ENCODE measurements at places on chromosomes 16 and 17. TPM values are rescaled to one million over a fixed set of nuclear protein-coding genes. Genes with fewer than 3 reads are reported as not detected.

Gene PMP22
- 0.22 TPM for total RNA-seq

Gene NHERF2
- 3.7 TPM for total RNA-seq

Gene IKZF3
- 43.9 TPM for total RNA-seq

Gene MT1E
- 67.1 TPM for total RNA-seq

Gene C16orf86
- 1.3 TPM for total RNA-seq

Gene CEMP1
- total RNA-seq = not detected

Gene NOD2
- 1.2 TPM for total RNA-seq

Gene EVI2B
- 16.5 TPM for total RNA-seq

Gene ANKRD40CL
- total RNA-seq = not detected

Gene KRTAP4-3
- total RNA-seq = not detected

- DNase-seq = no peak
Measured at GRCh38 chr17:31695456-31696090, 163.5 kb downstream of the COPRS start.

DNA sequence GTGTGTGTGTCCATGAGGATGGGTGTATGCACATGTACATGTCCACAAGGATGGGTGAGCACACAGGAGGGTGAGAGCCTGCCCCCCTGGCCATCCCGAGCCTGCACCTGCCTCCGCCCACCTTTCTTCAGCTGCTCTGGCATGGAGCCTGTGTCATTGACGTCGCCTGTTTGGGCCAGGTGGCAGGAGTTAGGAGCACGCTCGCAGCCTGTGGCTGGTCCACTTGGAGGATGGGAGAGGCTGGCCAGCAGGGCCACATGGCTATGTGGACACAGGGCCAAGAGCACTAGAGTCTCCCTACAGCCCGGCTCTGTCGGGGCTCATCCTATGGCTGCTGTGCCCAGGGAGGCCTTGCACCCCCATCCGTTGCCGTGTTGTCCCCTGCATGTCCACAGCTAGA is 21.4 kb downstream of the BAHCC1 start:
- no peak for DNase-seq

DNA sequence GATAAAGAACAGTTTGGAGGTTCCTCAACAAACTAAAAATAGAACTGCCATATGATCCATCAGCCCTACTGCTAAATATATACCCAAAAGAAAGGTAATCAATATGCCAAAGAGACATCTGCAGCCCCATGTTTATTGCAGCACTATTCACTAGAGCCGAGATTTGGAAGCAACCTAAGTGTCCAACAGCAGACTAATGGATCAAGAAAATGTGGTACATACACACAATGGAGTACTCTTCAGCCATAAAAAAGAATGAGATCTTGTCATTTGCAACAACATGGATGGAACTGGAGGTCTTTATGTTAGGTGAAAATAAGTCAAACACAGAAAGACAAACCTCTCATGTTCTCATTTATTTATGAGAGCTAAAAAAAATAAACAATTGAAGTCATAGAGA is 48.8 kb upstream of the NACA2 start:
- no peak for DNase-seq

- no peak for DNase-seq
Measured at GRCh38 chr16:85082173-85083050, 29.9 kb downstream of the CIBAR2 start.

GRCh38 chr16:74034862-74035261 is 261.8 kb upstream of the PSMD7 start:
- no peak for DNase-seq

GRCh38 chr17:2926019-2926650 is 129.9 kb downstream of the RAP1GAP2 start:
- DNase-seq = no peak

- peak; percentile 21 for DNase-seq
Measured at GRCh38 chr16:49592546-49593423, 219.2 kb downstream of the C16orf78 start.

GRCh38 chr16:51031598-51031997 is 119.5 kb downstream of the SALL1 start:
- no peak for DNase-seq

DNA sequence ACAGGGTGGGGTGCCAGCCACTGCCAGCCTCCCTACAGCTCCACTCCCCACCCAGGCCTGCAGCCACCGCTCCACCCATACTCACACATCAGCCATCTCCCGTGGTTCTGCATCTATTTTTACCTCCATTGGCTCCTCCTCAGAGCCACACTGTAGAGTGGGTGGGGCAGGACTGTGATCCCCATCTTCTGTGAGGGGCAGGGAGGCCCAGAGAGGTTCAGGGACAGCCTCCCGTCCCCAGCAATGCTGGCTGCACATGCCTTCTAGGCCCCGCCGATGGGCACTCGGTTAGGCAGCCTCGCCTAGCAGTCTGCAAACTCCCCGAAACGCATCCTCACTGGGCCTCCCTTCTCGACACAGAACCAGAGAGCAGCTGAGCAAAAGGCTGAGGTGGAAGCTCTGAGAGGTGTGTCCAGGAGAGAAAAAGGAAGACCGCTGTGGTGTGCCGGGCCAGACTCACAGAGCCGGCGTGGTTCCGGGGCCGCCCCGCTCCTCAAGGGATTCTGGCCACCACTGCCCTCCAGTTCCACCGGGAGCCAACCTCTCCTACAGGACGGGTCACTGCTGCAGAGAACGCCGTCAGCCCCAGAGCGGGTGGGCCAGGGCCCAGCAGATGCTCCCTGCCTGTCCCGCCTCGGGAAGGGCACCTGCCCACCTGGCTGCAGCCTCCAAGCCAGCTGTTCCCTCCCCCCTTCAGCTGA is 71.9 kb downstream of the ABR start:
- DNase-seq = no peak

DNA sequence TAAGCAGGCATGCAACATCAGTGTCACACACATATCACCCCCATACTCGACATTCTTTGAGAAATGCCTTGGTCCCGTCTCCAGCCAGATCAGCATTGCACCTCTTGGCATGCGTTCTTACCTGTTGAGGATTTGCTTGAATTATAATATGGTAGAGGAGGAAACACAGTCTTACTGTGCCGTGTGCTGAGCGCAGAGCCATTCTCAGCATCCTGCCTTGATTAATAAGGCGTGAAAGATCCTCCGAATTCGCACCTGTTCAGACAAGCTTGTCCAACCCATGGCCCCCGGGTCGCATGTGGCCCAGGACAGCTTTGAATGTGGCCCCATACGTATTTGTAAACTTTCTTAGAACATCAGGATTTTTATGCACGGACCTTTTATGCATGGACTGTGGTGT is 408.1 kb downstream of the WWOX start:
- DNase-seq = no peak

GRCh38 chr17:45942284-45942683 is 47.9 kb downstream of the MAPT start:
- no peak for DNase-seq

DNA sequence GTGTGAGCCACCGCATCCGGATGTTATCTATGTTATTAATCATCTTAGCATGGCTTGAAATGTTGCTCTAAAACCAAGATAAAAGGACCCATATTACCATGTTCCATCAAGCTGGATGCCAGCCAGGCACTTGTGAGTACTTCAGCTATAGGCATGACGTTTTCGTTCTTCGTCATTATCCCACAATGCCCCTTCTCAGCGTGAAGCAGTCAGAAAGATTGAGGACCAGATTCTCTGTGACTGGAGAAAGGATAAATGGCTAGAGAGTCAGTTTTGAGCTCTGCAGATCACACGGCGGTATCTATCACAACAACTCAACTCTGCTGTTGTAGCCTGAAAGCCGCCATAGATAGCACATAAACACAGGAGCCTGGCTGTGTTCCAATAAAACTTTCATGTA is 29.8 kb upstream of the LCMT1 start:
- no peak for DNase-seq

DNA sequence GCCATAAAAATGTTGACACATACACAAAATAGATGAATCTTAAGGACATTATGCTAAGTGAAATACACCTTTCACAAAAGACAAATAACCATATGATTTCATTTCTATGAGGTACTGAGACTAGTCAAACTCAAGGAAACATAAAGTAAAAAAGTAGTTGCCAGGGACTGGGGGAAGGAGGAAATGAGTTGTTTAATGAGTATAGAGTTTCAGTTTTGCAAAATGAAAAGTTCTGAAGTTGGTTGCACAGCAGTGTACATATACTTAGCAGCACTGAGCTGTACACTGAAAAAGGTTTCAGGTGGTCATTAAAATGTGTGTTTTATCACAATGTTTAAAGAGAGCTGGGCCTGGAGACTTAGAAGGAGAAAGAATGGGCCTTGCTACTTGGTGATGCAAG is 4.7 kb upstream of the SLC13A2 start:
- DNase-seq = no peak

- DNase-seq = no peak
Measured at GRCh38 chr17:39244016-39244599, 18.4 kb upstream of the STAC2 start.

GRCh38 chr17:63931981-63932561 is at the start of gene CD79B:
Gene CD79B, minus strand, starts transcription at chr17:63932331. Its CDS starts 70 bp downstream, at chr17:63932261.
- DNase-seq = peak; percentile 65

- no peak for DNase-seq
Measured at GRCh38 chr17:80646328-80646727, 101.7 kb downstream of the RPTOR start.

- DNase-seq = peak; percentile 91
Measured at GRCh38 chr17:40362696-40363110, 1.8 kb downstream of the GJD3 start.

DNA sequence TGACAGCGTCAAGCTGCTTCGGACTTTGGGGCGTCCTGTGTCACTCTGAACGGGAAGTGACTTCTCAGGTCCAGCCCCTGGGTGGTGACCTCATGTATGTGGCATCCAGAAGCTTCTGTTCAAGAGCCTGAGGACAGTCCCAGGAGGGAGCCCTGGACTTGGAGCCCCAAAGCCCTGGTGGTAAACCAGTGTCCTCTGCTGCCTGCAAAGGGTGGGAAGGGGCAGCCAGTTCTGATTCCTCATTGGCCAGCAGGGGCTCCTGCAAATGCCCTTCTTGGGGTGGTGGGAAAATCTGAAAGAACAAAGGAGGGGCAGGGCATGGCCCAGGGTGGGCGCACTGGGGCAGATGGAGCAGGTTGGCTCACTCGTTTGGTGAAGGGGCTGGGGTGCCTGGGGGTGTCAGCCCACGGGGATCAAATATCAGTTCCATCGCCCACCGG is 1.6 kb downstream of the OSGIN1 start:
- no peak for DNase-seq

- DNase-seq = no peak
Measured at GRCh38 chr16:57299009-57299718, 14.7 kb upstream of the PLLP start.

GRCh38 chr16:88333848-88334777 is 48.6 kb upstream of the ZNF469 start:
- no peak for DNase-seq

DNA sequence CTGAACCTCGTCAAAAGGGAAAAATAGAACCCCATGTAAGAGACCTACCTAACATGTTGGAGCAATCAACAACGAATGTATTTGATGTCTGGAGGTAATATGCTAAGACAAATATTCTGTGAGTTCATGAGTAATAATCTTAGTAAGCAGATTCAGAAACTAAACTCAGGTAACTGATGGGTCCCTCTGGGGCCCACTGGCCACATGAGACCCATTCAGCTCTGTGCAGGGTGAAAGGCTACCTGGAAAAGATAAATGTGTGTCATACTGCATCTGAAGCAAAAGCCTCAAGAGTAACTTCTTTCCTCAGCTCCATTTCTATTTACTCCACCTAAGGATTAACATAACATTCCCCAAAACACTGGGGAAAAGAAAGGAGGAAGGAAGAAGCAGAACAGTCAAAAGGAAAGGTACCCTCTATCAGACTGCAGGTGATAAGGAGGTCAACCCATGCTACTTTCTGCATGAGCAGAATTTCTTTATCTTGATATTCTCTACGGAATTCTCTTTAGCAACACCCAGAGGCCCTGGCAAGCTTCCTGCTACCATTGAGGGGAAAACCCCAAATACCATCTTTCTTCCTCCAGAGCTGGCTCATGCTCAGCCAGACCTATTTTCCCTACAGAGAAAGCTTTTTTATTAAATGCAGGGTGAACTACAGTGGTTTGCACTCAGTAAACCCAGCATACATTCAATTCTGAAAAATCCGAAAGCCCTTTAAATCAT is 37.7 kb upstream of the ABCA6 start:
- DNase-seq = no peak

DNA sequence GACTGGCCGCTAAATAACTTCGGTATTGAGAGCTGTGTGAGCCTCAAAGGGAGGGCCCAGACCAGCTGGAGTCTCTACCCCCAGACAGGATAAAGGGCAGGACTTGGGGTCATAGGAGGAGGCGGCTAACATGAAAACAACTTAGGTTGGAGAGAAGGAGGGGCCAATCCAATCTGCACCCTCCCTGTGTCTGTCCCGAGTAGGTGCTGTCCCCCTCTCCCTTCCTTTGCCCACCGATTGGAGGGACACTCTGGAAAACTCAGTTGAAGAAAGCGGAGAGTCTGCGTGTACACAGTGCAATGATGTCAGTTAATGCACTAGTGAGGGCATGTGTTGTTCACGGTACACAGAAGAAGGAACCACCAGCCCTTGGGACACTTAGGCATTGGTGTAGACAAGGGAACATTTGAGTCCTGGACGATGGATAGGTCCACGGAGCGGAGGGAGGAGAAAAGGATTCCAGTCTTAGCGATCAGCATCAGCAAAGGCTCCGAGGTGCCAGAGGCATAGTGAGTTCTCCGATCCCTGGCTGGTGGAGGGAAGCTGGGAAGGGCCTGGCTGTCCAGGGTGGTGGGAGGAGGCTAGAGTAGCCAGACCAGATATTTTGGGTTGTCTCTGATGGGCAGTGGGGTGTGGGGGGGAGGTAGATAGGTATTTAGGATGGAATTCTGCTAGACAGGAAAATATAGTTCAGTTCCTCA is 761 bp downstream of the NOL3 start:
- DNase-seq = no peak

GRCh38 chr17:72988451-72988850 is 104.0 kb downstream of the SLC39A11 start:
- DNase-seq = no peak

DNA sequence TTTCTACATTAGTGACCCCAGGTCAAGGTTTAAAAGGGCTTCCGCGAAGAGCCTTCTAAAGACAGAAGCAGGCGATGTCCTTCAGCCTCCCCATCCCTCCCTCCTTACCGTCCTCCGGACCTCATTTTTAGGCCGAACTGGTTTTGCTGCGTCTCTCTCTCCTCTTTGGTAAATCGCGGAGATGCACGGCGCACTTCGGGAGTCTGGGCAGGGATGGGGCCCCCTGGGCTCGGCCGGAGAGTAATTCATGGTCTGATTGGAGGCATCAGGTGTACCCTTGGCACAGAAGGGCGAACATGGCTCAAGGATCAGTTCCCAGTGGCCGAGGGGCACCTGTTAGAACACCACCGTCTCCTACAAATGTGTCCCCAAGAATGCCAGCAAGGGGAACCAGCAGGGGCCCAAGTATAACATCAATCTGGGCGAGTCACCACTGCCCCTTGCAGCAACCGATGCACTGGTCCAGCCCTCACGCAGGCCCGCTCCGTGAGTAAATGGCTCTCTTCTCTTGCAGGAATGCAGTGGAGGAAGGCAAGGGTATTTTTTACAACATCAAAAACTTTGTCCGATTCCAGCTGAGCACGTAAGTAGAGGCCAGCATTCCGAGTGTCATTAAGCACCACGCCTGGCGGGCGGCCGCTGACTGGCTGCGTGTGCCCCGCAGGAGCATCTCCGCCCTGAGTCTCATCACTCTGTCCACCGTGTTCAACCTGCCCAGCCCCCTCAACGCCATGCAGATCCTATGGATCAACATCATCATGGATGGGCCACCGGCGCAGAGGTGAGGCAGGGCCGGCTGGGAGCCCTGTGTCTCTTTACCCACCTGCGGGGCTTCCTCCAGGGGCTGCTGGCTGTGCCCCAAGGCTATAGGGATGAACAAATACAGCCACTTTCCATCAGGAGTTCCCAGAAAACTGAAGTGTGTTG is 45.6 kb downstream of the MEAK7 start:
- DNase-seq = no peak
